RKO (cell line): ENCODE measurements at places on chromosomes 1 and 21.

- DNase-seq: no peak
Measured at GRCh38 chr1:170032531-170033280, 41.8 kb downstream of the KIFAP3 start.

DNA sequence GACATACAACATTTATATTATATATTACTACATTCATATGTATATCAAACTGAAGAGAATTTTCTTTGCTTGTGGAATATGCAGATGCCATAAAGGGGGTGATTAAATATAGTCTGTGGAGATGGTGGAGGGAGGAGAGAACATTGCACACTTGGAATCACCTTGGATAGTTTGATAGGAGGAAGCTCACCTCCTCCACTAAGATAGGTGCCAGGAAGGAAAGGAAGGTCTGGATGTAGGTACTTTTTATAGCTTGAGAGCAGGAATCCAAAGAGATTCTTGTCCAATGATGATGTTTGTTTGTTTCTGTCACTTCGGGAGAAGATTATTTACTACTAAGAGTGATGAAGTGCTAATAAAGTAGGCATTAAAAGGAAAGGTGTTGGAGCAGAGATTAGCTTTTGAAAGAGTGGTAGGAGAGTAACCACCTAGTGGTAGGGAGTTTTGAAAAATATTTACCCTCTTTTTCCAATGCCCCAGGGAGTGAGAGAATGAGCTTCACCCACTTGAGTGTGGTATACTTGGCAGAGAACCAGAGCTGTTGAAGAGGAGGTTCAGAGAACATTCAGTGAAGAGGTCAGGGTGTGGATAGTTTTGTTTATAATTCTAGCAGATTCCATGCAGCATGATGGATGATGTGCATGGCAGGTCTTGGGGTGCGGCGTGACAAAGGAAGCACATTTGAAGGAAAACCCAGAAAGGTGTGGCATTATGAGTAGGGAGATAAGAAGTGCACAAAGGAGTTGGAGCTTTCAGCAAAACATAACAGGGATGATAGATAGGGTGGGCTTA, 145.0 kb downstream of the PATJ start:
- DNase-seq: no peak

GRCh38 chr1:150363426-150364230, at the start of gene RPRD2:
RPRD2 (plus strand) TSS chr1:150364147; CDS start chr1:150364715, 568 bp downstream.
- peak; percentile 99 for DNase-seq

DNA sequence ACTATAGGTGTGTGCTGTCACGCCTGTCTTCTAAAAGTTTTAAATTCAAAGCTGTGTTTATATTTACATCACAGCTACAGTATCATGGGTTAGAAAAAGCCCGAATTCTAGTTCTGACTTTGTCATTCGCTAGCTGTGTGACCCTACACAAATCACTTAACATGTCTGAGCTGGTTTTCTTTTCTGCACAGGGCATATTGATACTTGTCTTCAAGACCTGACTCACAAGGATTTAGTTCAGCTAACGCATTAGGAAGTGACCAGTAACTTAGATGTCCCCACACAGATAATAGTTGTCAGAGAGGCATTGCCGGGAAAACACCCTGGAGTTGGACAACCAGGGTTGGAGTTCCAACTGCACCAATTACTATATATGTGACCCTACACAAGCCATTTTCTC, 25.9 kb downstream of the GIPC2 start:
- DNase-seq: no peak

DNA sequence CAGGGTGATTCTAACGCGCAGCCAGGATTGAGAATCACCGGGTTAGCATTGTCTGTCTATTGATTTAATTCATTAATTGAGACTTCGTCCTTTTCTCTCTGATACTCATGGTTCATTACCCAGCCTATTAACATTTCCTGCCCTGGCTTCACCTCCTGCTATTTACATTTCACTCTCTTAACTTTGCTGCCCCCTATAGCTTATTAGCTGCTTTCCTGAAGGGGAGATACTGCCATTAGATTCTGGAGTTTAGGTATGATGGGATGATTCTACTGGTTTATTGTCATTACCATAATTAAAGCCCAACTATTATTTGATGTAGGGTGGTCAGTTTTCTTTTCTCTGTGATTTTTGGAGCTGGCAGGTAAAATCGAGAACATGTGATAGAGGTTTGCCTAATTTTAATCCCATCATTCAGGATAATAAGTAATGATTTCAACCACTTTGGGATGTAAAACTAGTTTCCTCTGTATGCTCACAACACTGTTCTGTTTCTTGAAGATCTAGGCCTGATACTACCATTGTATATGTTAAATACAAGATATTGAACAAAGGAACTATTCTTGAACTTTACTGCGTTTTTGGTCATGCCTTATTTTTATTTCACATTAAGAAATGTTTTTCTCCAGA, 6.4 kb downstream of the PPP2R5A start:
- peak; percentile 65 for DNase-seq

DNA sequence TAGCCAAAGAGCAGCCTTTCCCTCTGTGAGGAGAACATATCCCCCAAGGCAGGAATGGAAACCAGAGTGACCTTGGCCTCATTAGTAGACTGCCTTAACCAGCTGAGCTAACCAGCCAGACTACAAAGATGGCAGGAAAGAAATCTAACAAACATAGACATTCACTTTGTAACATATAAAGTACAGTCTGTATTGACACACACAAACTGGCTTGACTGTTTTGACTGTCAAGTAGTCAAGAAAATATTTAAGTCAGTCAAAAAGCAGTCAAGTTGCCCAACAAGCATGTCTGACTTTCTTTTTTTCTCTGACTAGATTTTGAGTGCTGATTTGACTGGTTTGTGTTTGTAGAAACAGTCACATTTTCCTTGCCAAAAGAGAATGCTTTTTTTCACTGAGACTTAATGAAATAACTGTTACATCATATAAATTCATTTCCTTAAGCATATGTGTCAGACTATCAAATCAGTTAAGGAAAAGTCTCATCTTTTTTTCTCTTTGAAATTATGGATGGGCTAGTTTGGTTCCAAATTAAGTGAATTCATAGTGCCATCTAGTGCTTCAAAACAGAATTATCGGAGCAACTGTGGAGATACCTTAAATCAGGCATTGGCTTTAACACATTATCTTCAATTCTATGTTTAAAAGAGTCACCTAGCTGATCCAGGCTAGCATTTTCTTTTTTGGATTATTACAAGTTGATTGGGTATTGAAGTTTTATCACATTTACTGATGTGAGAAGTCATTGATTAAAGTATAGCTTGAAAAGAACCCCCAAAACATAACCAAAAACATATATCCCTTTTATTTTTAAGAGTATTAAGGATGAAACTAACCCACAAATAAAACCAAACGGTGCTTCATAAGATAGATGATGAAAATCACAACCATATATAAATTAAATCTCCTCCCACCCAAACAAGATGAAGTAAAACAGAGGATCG, 75.0 kb downstream of the ATP6V1G3 start:
- peak; percentile 62 for DNase-seq

DNA sequence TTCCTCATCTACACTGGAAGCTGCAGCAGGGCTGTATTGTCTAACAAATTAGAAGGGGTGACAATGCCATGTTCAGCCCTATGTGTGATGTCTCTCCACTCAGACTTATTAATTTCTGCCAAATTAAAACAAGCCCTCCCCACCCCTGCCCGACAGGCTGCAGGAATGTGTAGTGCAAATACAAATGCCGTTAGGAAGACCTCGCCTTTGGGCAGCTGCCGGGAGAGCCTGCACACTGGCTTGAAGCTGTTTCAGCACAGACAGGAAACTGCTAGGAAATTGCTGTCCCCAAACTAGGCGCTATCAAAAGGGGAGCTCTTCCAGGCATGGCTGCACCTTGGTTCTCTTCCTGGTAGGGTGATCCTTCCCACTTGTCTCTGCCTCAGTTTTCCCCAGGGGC, 135.2 kb downstream of the ELAVL4 start:
- no peak for DNase-seq

GRCh38 chr21:30986965-30987364, 51.3 kb downstream of the KRTAP19-8 start:
- no peak for DNase-seq

DNA sequence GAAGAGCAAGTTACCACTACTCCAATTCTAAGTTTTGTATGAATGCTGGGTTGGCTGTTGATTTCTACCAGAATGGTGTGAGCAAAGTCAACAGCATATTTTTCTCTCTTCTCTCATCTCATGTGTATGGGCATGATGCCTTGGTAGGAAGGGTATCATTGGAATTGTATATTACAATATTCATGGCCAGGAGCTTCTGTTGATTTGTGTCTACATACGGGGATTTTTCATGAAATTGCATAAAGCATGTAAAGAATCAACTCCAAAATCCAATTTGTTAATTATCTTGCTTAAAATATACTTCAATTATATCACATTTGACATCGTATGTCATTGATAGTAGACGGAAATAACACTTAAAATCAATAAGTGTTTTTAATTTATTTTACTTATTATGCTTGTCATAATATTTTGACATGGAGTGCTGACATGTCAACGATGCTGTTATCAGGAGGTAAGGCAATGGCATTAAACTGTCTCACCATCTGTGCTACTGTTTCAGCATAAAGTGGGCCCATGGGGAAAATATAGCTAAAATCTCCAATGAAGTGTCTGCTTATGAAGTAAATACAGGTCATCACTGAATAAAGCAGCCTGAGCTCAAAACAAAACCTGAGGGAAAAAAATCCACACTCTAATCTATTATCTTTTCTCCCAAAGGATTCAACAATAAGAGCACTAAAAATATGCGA, 142.2 kb upstream of the NBPF11 start:
- no peak for DNase-seq

DNA sequence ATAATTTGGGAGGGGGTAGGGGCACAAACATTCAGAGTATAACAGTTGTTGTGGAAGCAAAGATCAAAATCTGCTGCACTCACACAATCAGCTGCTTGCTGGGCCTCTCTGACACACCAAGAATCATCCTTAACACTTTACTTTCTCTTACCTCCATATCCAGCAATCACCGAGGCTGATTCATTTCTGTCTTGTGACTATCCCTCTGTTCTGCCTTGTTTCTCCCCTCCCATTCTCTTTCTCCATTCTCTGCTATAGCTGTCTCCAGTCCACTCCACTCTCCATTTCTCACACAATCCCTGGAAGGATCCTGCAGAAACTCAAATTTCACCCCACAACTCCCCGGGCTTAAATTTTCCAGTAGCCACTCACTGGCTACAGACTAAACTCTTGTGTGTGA, 91.8 kb upstream of the NGF start:
- DNase-seq: peak; percentile 7

GRCh38 chr1:54681358-54681757, 34.3 kb upstream of the TTC4 start:
- peak; percentile 19 for DNase-seq

- DNase-seq: no peak
Measured at GRCh38 chr1:44242746-44243145, 29.5 kb downstream of the DMAP1 start.

GRCh38 chr1:22321917-22322316, 129.7 kb upstream of the ZBTB40 start:
- DNase-seq: no peak

- DNase-seq: peak; percentile 77
Measured at GRCh38 chr1:117061986-117062415, 1.9 kb downstream of the TTF2 start.

DNA sequence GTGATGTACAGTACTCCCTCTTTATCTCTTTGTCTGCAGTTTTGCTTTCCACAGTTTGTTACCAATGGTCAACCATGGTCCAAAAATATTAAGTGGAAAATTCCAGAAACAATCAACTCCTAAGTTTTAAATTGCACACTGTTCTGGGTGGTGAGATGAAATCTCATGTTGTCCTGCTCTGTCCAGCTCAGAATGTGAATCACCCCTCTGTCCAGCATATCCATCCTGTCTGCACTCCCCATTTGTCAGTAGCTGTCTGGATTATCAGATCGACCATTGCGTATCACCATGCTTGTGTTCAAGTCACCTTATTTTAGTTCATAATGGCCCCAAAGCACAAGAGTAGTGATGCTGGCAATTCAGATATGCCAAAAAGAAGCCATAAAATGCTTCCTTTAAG, 118.2 kb upstream of the PDE4B start:
- DNase-seq: no peak

DNA sequence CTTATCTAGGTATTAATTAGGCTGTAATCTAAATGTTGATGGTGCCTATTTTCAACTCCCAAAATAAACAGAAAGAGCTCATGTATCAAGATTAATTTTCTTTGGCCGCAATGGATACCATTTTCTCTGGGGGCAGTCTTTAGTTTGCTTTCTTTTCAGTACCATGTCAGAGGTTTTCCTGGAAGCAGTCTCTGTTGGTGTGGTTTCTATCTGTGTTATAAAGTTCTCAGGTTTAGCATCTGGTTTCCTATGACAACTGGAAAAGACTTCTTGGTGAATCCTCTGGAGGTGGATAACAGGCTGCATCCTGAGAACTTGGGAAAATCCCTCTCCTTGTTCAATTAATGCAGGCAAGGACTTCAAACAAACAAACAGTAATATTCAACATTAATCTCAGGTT, 38.7 kb upstream of the BATF3 start:
- no peak for DNase-seq

DNA sequence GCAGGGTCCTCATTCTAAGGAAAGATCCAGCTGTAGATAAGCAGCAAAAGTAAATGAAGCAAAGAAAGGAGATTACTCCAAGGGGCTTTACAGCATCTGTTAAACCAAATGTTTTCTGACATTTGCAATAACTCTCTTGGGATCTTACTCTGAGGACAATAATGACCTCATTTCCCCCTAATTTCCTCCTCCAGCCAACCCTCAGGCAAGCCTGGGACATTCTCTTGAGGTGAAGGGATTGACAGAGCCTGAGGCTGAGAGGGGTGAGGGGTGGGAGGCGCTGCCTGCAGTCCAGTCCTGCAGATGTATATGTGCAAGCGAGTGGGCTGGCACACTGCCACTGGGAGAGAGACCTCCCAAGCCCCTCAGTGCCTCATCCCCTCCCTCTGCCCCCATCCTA, 40.5 kb upstream of the NEK2 start:
- no peak for DNase-seq

- no peak for DNase-seq
Measured at GRCh38 chr1:186754542-186755145, 74.1 kb upstream of the PLA2G4A start.

DNA sequence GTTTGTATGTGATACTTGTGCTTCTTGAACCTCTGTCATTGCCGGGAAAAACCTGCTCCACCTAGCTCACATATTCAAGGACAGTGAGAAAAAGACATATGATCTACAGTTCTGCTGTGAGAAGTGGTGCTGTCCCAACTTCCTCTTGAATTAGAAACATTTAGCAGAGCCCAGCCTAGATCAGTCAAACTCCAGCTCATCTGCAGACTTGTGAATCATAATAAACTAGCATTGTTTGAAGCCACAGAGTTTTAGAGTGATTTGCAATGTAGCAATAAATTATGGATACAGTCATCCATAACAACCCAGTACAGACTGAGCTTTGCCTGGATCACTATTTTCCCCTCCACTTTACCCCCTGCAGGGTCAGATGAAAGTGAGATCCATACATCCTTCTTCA, 497.8 kb downstream of the PLA2G4A start:
- no peak for DNase-seq
